ENCODE measurements at places on chromosomes 5 and 9.
A peak's percentile ranks its signal among the peaks of the same experiment; 100 is the strongest.

- peak; percentile 17 for DNase-seq
Measured at GRCh38 chr9:17578911-17579793, at the start of gene SH3GL2. TSS of gene SH3GL2 (plus strand) at chr9:17579066.

- peak; percentile 98 for DNase-seq
Measured at GRCh38 chr9:93119953-93120845, 13.9 kb downstream of the NINJ1 start.

GRCh38 chr5:147617711-147618350, 108.0 kb upstream of the DPYSL3 start:
- DNase-seq, result no peak

DNA sequence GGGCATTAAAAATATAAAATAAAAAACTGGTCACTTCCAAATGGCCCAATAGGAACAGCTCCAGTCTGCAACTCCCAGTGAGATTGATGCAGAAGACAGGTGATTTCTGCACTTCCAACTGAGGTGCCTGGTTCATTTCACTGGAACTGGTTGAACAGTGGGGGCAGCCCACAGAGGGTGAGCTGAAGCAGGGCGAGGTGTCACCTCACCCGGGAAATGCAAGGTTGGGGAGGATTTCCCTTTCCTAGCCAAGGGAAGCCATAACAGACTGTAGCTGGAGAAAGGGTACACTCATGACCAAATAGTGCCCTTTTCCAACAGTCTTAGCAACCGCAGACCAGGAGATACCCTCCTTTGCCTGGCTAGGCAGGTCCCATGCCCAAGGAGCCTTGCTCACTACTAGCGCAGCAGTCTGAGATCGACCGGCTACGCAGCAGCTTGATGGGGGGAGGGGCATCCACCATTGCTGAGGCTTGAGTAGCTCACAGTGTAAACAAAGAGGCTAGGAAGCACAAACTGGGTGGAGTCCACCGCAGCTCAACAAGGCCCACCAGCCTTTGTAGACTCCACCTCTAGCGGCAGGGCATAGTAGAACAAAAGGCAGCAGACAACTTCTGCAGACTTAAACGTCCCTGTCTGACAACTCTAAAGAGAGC, 12.7 kb downstream of the RLN1 start:
- DNase-seq, result no peak

- DNase-seq, result no peak
Measured at GRCh38 chr5:38009749-38010358, 170.0 kb upstream of the GDNF start.

DNA sequence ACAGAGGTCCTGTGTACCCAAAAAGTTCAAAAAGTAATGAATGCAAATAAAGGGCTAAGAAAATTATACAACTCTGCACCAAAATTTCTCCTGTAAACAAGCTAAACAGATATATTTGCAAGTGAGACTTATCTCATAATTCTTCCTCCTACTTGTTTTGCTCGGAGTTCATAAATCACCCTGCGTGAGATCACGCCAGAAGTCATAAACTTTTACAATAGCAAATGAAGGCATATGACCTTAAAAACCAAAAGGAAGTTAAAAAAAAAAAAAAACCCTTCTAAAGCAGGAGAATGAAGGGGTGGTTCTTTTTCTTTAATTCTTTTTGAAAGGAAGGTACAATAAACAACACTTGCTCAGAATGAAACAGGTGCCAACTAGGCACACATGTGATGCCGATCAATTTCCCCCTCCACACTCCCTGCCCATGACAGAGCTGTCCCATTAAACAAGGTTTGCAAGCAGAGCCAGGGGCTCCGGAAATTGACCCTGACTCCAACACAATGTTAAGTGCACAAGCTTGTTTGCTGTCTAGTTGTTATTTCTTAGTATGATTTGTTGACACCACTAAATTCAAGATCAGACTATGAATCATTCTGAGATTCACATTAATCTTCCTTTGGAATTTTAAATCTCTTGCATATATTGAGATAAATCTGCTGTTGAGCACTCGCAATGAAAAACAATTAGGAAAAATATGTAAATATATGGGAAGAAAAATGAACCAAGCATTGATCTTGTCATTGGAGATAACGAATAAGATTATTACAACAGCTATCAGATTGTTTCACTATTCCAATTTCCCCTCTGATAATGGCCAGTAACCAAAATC, 46.3 kb downstream of the DROSHA start:
- no peak for DNase-seq

DNA sequence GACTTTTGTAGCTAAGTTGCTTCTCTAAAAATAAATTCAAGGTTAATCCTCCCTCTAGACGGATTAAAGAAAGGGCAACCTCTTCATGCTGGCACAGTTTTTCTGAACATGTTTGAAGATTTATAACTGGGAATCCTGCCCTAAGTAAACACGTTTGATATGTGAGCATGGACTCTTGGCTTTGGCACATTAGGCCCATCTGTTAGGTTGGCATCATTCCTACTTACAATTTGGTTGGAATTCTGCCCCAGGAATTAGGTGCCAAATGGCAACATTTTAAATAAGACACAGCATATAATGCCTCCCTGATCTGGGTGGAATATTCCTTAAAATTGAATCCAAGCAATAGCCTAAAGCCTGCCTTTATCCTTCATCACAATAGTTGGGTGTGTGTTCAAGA, 372.3 kb upstream of the CDH18 start:
- DNase-seq, result no peak

- no peak for DNase-seq
Measured at GRCh38 chr5:83715236-83716065, 5.2 kb downstream of the HAPLN1 start.

- DNase-seq, result no peak
Measured at GRCh38 chr5:176535101-176535663, 2.0 kb downstream of the RNF44 start.

GRCh38 chr5:159402311-159402710, 72.0 kb upstream of the IL12B start:
- DNase-seq, result no peak

DNA sequence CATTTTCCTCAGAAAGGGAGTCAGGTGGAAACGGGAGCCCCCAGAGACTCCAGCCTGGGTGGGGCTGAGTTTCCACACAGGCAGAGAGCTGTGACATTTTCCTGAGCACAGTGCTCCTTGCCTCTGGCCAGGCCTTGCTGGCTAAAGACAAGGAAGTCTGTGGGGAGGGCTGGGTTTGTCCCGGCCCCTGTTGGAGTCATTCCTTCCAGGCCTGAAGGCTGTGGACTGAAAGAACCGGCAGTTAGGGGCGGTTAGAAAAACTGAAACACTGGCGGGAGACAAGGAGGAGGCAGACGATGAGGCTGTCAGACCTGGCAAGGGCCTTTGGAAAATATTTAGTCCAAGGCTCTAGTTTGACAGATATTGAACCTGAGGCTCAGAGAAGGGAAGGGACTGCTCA, 29.9 kb downstream of the COL15A1 start:
- DNase-seq, result no peak

GRCh38 chr9:36461323-36461722, 61.3 kb upstream of the RNF38 start:
- DNase-seq, result no peak

GRCh38 chr5:60887746-60888145, 43.7 kb upstream of the ELOVL7 start:
- no peak for DNase-seq

- DNase-seq, result no peak
Measured at GRCh38 chr9:69431777-69432176, 106.8 kb downstream of the ENTREP1 start.

GRCh38 chr5:72921886-72922285, 34.0 kb upstream of the FCHO2 start:
- no peak for DNase-seq

- DNase-seq, result no peak
Measured at GRCh38 chr9:37217161-37217560, 96.8 kb downstream of the ZCCHC7 start.

DNA sequence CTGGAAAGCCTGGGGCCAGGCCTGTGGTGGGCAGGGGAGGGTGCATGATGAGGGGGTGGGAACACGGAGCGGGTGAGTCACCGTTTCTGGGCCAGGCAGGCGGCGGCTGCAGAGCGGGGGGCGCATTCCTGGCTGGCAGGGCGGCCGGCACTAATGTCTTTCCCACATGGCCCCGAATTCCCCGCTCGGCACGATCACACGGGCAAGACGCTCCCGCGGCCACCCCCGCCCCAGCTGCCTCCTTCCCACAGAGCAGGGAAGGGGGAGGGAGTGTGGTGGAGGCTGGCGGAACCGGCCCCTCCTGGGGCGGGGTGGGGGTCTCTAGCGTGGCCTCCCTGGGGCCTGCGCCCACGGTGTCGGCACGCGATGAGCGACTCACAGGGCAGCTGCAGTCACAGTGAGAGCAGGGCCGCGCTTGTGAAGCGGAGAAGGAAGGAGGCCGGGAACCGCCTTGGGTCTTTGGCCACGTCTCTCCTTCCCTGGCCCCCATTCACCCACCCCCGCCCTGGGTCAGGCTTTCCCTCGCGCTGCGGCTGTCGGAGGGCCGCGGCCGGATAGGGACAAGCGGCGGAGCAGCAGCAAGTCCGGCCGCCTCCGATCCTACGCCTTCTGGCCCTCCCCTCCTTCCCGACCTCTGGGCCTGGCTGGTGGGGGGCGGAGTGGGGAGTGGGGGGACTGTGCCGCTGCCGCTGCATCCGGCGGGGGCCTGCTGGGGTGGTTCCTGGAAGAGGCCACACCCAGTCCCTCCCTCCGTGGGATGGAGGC, 48.9 kb downstream of the CXXC5 start:
- peak; percentile 73 for DNase-seq

All from right lobe of liver (tissue), 6 donors.